ENCODE measurements at places on chromosomes 13 and 19.

- no peak for DNase-seq
Measured at GRCh38 chr19:5651361-5651760, 28.5 kb downstream of the SAFB start.

GRCh38 chr19:49746206-49746958 lies 16.7 kb downstream of the TSKS start:
- DNase-seq, result no peak

DNA sequence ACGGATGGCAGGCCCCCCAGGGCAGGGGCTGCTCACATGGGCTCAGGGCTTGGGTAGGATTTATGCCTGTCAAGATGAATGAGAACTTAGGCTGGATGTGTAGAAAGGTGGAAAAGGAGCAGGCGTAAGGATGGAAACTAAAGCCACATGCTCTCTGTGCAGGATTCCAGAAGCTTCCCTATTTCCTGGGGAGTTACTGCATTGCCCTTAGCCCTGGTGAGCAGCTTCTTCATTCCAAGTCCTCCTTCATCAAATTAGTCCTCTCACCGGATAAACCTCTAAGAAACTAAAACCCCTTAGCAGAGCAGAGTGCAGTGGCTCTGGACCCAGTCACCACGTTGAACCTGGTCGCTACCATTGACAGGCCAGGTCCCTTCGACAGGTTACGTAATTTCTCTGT lies 7.4 kb downstream of the ATP12A start:
- no peak for DNase-seq

- DNase-seq, result no peak
Measured at GRCh38 chr19:35533822-35534392, 651 bp downstream of the GAPDHS start.

GRCh38 chr19:40266119-40266518 lies 19.0 kb downstream of the AKT2 start:
- DNase-seq, result no peak

GRCh38 chr13:55410398-55411330 lies 1730.1 kb upstream of the PRR20A start:
- DNase-seq, result no peak

DNA sequence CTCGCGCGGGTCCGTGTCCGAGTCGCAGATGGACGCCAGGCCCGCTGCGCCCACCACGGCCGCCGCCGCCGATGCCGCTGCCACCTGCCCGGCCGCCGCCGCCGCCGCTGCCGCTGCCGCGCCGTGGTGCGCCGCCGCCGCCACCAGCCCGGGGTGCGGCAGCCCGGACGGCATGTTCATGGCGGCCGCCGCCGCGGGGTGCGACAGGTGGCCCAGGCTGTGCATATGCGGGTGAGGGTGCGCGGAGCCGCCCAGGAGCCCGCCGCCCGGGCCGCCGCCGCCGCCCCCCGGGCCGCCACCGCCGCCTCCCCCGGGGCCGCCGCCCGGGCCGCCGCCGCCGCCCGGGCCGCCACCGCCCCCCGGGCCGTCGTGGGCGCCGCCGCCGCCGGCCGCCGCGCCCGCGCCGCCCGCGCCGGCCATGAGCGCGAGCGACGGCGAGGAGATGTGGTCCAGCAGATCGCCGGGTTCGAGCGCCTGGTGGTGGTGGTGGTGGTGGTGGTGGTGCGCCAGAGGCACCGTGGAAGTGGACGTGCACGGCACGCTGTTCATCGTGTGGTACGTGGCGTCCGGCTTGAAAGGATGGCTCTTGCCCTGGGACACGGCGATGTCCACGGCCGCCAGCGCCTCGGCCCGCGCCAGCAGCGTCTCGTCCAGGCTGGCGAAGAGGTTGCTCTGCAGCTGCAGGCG lies 1.3 kb downstream of the POU4F1 start:
- no peak for DNase-seq

DNA sequence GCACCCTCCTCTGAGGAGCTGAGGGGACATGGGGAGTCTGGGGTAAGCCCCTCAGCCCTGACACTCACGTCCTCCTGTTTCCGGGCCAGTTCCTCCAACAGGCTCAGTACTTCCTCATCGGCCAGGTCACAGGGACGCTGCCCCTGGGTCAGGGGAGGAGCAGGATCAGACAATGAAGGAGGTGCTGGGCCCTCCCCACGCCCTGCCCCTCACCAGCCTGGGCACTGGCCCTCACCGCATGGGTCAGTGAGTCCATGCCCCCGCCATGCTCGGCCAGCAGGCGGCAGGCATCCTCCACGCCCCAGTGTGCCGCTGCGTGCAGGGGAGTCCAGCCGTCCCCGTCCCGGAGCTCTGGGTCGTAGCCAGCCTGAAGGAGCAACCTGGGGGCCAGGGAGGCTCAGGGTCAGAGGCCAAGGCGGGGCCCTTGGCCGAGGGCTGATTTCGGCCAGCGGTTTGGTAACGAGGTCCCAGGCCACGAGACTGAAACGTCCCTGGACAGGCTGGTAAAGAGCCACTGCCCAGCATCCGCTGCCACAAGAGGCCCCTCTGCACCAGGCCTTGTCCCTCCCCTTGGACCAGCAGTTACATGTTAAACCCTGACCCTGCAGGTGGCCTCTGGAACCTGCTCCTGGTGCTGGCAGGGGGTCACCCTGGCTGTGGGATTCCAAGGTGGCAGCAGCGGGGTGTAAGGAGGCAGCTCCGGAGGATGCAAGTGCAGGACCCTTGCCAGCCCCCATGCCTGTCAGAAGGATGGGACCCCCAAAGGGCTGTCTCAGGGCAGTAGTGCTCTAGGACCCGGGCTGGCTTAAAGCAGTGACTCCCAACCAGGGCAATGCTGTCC lies 18.5 kb downstream of the PPP1R12C start:
- no peak for DNase-seq

DNA sequence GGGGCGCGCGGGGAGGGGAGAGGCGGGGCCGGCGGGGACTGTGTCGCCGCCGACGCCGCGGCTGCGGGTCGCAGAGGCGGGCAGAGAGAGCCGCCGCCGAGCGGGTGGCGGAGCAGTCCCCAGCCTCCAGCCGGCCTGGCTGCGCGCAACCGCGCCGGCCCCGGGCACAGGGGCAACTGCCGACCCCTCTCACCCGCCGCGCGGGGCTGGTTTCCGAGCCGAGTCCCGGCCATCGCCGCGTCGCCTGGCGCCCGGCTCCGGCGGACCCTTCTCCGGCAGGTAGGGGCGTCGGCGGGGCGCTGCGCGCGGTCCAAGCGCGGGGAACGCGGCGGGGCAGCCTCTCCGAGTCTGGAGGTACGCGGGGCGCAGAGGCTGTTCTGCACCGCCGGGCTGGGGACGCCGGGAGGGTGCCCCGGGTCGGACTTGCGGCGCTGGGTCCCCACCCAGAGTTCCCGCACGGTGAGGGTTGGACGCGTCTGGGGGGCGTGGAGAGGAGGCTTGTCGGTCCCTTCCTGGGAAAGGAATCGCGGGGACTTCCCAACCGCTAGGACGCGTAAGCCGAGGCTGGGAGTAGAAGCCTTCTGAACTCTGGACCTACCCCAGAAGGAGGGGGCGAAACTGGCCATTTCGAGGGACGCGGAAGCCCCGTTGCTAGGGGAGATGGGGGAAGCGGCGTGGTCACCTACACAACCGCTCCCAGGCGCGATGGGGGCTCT lies 133.6 kb upstream of the MYO16 start:
- no peak for DNase-seq

GRCh38 chr13:99730403-99730802 lies 229.1 kb downstream of the TM9SF2 start:
- no peak for DNase-seq

DNA sequence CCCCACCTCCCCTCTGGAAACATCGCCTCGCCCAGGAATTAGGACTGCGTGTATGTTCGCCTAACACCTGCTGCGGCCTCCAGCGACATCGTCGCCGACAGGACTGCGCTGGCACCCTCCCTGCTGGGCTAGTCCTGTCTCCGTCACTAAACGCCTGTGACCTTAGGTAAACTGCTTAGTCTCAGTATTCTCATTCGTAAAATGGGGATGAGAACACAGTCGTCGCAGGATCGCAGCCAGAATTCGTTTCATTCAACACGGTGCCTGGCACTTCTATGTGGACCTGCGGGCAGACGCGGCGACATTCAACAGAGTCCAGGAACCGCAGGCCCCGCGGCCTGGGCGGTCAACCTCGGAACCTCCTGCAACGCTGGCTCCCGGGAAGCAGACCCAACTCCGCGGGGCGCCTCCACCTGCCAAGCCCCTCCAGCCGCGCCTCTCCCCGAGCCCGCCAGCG lies 485 bp downstream of the CRYL1 start:
- DNase-seq, result no peak

GRCh38 chr13:71871176-71871754 lies 4.3 kb upstream of the DACH1 start:
- no peak for DNase-seq

GRCh38 chr19:40366697-40367561 lies 18.4 kb downstream of the PLD3 start:
- DNase-seq, result no peak

GRCh38 chr19:23346696-23347095 lies 48.6 kb downstream of the ZNF91 start:
- no peak for DNase-seq

DNA sequence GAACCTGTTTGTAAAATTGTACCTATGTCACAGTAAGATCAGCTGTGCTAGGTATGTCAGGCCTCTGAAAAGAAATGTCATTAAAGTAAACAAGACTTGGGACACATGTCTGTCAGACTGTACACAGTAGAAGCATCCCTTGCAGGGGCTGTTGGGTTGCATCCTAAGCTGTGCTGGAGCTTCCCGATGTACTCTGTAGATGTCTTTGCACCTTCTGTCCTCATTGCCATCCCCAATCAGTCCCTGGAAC lies 48.7 kb upstream of the GPR183 start:
- no peak for DNase-seq

DNA sequence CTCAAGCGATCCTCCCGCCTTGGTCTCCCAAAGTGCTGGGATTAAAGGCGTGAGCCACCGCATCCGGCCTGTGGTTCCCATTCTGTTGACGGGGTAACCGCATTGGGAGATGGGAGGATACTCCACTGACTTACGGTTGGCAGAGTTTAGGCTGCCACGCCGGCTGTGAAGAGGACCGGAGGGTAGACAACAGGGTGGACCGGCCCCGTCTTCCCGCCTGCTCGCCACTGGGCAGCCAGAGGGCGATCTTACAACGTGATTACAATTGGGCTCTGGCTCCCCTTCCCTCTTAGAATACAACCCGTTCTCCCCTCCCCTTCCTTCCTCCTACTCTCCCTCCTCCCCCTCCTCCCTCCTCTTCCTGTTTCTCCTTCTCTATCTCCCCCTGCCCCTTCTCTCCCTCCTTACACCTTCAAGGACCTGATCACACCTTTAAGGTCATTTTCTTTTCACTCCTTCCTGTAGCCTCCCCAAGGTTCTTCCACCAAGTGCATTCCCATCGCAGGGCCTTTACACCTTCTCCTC lies 957 bp upstream of the CCDC194 start:
- no peak for DNase-seq

GRCh38 chr13:112943309-112944125 lies 25.5 kb upstream of the MCF2L start:
- DNase-seq, result no peak

DNA sequence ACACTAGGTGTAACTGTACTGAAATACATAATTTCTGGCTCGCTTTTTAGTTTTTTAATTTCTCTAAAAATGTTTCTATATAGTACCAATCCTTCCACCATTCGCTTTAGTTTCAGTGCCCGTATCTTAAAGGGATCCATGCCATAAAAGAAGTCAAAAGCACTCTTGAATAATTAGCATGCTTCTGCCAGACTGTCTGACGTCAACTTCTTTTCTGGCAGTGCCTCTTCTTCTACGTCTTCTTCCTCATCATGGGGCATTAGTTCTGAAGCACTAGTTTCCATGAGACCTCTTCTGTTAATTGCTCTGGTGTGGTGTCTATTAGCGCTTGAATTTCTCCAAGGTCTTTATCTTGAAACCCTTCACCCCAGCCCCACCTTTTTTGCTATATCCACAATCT lies 93.8 kb upstream of the DOCK9 start:
- no peak for DNase-seq

GRCh38 chr19:47711652-47712242 lies 1.5 kb upstream of the EHD2 start:
- DNase-seq, result no peak

- no peak for DNase-seq
Measured at GRCh38 chr13:21913010-21913409, 242.1 kb downstream of the FGF9 start.

DNA sequence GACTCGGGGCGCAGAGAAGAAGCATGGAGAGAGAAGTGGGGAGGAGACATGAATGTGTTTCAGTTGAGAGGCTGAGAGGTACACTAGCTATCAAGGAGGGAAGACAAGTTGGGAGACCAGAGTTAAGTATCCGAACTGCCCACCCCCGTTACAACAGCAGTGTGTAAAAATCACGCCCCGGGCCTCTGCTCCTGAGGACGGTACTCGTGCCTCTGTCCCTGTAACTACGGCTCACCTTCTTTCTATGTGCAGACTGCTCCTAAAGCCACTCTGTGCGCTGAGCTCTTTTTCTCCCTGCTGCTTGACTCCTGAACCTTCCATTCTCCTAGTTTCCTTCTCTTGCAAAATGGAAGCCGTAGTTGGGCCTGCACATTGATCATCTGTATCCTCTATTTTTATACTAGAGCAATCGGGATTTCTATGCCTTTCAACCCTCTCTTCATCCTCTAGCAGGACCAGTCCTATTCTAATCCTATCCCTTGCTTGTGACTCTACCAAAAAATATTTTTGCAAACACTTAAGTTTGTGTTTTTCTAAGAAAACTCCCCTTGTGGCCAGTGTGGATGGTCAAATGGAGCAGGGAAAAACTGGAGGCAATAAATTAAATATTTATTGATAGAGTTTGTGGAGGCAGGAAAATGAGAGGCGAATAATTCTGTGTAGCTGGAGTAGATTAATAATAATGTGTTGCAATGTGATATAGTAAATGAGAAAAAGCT lies 569 bp downstream of the POLR1D start:
- DNase-seq, result no peak

- DNase-seq, result peak; percentile 84
Measured at GRCh38 chr19:11091703-11092153, 2.5 kb downstream of the LDLR start.

DNA sequence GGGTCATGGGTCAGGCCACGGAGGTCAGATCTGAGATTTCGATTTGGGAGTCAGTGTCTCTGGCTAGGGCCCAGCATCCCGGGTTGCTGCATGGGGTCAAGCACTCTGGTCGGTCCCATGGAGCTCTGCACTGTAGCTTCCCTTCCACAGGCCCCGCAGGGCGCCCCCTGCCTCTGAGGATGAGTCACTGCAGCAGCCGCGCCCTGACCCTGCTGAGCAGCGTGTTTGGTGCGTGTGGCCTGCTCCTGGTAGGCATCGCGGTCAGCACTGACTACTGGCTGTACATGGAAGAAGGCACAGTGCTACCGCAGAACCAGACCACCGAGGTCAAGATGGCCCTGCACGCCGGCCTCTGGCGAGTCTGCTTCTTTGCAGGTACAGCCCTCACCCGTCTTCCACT lies 3.6 kb downstream of the CACNG7 start:
- DNase-seq, result no peak

DNA sequence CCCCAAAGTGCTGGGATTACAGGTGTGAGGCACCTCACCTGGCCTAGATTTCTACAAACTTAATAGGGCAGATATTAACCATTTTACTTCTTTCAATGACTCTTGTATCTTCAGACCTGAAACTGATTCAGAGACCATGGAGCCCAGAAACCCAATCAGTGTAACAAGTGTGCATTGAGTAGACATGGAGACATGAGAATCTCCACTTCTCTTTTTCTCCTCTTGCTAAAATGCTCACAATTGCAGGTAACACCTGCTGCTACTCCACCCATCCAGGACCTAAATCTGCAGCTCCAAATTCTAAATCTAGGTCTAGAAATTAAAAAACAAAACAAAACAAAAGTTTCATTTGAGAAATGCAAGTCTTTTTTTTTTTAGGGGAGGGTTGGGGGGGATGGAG lies 42.2 kb upstream of the ZNF681 start:
- no peak for DNase-seq

GRCh38 chr13:108276060-108276459 lies 6.5 kb downstream of the TNFSF13B start:
- no peak for DNase-seq

Data from non-pigmented ciliary epithelial cell (primary cell).